ENCODE measurements at places on chromosomes 16 and 17.

GRCh38 chr17:80772906-80773242 is 218.8 kb upstream of the CHMP6 start:
- DNase-seq = no peak

GRCh38 chr17:60720763-60721531 is 43.3 kb downstream of the BCAS3 start:
- DNase-seq = peak; percentile 86

DNA sequence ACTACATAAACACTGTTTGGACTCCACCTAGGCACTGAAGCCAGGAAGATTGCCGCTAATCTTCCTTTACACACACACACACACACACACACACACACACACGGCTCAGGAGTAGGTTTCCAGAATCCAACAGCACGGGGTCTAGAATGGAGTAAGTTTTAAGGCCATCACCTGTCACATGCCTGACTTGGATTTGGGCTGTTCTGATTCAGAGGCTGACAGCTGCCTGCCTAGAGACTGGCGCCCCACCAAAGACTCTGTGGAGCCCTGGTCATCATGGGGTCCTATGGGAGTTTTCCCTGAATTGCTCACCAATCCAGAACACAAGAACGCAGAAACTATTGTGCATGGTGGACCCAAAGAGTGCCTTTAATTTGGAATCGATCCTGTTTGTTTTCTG is 10.9 kb downstream of the CDRT4 start:
- no peak for DNase-seq

GRCh38 chr17:26774291-26775218 is 519.4 kb upstream of the WSB1 start:
- no peak for DNase-seq

DNA sequence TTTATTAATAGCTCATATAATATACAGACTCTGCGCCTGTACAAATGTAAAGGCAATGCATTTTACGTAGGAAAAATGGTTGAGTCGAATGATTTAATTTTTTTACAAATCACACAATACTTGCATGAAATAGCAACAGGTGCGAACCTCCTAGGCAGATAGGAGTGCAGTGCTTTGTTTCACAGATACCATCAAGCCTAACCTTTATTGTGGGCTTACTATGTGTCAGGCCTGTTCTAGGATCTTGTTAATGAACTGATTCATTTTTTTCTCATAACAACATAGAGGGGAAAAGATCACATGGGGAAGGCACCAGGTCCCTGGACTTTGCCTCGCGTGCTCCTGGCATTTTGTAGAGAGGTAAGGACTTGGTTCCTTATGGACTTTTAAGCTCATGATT is 107.8 kb downstream of the PRKCB start:
- DNase-seq = no peak

- no peak for DNase-seq
These were observed 47.8 kb downstream of the HOXB1 start for GRCh38 chr17:48483004-48483403.

DNA sequence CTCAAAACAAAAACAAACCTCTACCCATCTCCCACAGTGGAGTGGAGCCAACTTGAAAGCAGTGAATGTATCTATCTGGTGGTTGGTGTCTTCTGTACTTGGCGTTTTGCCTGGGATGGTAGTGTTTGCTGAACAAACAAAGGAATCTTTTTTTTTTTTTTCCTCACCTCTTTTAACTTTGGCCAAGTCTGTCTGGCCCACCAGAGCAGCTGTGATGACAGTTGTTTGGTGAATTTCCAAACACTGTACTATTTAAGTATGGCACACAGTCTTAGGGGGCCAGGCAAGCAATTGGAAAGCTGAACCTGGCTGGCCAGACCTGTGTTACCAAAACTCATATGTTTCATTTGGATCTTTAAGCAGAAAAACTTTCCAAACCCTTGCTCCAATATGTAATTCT is 101.8 kb upstream of the CDH13 start:
- DNase-seq = no peak

All from SK-MEL-5 (cell line).